ENCODE measurements at places on chromosomes 6 and 20.

DNA sequence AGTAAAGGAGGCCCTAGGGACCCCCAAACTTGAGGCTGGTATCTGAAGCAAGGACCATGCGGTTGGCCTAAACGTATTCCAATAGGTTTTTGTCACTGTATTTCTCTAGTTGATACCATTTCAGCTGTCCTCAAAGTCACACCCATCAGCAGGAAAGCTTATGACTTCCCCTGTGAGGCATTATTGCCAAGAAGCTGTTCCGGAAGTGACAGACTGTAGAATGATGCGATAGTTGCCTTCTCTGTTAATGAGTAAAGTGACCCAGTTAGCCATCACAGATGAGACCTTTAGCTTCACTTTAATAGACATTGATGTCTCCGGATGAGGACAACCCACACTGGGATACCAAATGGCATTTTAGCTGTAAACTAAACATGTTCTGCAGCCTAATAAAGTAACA, 147.9 kb downstream of the RNGTT start:
- no peak for DNase-seq

- no peak for DNase-seq
These were observed 5.6 kb downstream of the TRAM2 start for GRCh38 chr6:52571099-52571755.

GRCh38 chr6:161023316-161023715, 31.7 kb downstream of the MAP3K4 start:
- DNase-seq: no peak

GRCh38 chr6:22133357-22133756, 163.5 kb downstream of the PRL start:
- no peak for DNase-seq
